ENCODE measurements at places on chromosomes 6 and 20.

GRCh38 chr6:43746071-43746470 is 23.9 kb upstream of the VEGFA start:
- no peak for DNase-seq

DNA sequence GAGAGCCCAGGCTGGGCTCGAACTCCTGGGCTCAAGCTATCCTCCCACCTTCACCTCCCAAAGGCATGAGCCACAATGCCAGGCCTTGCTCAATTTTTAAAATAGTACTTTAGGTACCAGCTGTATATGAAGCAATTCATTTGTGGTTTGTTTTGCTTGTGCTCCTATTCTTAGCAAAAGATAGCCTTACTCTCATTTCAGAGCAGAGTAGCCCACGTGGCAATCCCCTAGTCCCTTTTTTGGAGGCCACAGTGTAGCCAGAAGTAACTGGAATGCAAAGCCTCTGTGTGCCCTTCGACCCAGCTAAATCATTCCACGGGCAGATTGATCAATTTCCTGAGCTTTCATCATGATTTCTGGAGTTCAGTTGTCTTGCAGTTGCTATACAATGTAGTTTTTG is 372.2 kb downstream of the NRN1 start:
- no peak for DNase-seq

GRCh38 chr6:101806241-101806640 is 412.7 kb downstream of the GRIK2 start:
- no peak for DNase-seq

GRCh38 chr6:150208611-150209352 is 65.9 kb downstream of the PPP1R14C start:
- DNase-seq, result no peak
